ENCODE measurements at places on chromosomes 2 and 18.

- no peak for DNase-seq
These were observed 115.1 kb upstream of the ST6GAL2 start for GRCh38 chr2:107001062-107001461.

- DNase-seq = no peak
These were observed 883.4 kb upstream of the CDH2 start for GRCh38 chr18:29060349-29060748.

DNA sequence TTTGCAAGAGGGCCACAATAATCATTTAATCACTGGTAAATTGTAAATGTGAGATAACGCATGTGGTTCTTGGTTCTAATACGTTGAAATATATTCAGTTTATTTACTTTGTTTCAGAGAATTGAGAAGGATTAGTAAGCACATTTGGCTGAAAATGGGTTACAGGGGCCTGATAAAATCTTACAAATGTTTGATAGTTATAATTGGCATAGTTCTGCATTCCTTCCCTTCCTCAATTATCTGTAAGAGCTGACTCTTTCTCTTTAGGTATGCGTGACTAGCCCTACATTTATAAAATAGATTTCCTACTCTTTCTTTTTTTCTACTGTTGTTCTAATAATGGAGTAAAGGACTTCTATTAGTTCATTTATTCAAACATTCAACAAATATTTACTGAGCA lies 685.2 kb downstream of the NUP35 start:
- DNase-seq = no peak

GRCh38 chr2:160241251-160242137 lies 41.4 kb upstream of the ITGB6 start:
- DNase-seq = no peak

DNA sequence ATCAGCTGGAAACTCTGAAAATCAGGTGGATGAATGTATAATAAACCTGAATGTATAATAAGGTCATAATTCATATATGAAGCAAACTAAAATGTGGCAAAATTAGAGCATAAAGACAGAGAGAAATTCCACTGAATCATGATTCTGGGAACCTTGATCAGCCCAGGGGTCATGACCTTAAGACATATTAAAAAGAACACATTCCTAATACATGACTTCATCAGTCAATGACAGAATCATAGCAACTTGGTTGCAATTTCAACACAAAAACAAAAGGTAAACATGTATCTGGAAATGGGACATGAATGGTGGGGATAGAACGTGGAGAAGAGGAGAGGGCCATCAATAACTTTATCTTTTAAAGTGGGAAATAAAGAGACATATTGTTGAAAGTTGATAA lies 17.6 kb downstream of the AFF3 start:
- no peak for DNase-seq

GRCh38 chr2:145752091-145752806 lies 1232.3 kb upstream of the ZEB2 start:
- peak; percentile 8 for DNase-seq
